ENCODE measurements at places on chromosomes 13 and 19.
A peak's percentile ranks its signal among the peaks of the same experiment; 100 is the strongest.

DNA sequence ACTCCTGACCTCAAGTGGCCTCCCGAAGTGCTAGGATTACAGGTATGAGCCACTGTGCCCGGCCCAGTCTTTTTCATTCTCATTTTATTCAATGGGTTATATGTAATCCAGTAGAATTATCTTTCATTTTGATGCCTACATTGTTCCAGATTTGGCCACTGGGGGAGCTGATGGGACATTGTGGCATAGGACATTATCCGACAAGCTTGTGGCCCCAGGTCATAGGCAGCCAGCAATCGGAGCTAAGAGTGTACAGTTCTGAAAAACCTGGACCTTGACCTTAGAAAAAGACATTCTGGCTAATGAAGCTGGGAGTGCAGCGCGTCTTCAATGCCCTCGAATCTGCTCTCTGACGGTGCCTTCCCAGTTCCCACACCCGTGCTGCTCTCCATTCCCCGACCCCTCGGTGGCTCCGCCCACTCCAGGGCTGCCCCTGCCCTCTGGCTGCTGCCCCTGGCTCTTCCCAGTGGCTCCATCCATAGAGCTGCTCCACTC, 108.7 kb downstream of the TEX29 start:
- peak; percentile 61 for DNase-seq

DNA sequence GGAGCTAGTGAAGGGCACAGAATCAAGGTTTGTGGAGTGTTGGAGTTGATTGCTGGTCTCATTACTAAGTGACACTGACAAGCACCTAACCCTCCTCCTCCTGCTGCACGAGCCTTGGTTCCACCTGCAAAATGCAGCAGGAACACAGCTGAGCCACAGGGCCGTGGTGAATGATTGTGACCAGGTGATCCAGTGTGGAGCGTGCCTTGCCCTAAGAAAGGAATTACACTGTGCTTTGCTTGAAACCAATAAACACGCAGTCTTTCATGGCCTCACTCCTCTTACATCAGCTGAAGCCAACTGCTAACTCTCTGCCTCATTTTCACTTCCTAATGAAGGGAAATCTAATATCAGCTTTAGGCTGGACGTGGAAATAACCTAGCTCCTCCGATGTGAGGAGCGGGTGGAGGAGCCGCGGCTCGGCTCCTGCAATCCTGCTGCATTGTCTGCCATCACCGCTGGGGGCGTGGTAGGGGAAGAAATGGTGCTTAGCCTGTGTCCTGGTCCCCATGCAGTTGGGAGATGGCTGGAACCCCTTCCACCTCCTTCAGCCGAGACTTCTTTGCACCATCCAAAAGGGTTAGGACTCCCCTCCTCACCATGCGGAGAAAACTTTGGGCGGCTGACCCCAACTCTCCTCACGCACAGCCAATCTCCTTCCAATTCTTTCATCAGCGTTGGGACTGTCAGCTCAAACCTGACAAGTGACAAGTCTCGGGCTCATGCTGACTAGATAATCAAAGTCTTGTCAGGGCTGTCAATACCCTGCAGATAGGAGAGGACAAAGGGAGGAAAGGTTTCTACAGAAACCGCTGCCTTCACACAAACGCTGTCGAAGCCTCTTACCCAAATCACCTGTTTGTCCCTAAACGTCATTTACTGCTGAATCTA, 427.9 kb downstream of the ZNF536 start:
- no peak for DNase-seq

- DNase-seq = no peak
Measured at GRCh38 chr13:65093357-65093756, 2136.8 kb downstream of the PCDH9 start.

DNA sequence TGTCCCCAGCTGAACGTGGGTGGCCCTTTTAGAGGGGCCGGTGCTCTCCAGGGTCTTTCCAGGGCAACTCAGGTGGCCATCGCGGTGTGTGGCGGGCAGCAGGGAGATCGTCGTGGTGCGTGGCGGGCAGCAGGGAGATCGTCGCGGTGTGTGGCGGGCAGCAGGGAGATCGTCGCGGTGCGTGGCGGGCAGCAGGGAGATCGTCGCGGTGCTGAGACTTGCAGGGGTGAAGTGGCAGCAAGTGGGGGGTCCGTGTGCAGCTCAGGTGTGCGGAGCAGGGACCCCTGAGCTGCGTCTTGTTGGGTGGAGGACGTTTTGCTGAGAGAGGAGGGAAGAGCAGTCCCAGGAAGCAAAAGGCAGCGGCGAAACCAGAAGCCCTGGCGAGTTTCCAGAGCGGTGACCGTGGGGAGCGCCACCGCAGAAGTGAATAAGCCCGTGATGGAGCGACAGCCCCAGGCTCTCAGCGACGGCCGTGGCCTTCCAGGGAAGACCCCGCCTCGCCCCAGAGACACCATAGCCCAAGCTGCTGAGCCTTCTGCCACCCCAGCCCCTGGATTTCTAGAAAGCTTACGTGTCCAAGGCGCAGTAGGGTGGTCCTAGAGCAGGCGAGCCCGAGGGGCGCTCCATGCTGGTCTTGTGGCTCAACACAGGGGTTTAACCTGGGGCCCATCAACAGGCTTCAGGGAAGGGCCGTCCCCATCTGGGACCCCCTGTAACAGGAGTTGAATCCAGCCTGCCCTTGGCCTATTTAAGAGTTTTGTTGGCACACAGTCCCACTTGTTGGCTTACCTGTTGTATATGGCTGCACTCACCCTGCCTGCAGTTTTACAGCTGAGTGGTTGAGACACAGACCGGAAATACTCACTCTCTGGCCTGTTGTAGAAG, 5.4 kb downstream of the NCLN start:
- DNase-seq = no peak

- no peak for DNase-seq
Measured at GRCh38 chr19:41549884-41550283, 26.1 kb upstream of the CEACAM21 start.

GRCh38 chr19:33688171-33688992, 66.6 kb downstream of the CHST8 start:
- no peak for DNase-seq

All from NCI-H1436 (cell line).